SHP77 (cell line): ENCODE measurements at places on chromosomes 3 and 15.

GRCh38 chr15:50828610-50829206 lies 63.2 kb upstream of the SPPL2A start:
- no peak for DNase-seq

GRCh38 chr3:158696618-158697017 lies 24.2 kb upstream of the LXN start:
- DNase-seq = no peak

DNA sequence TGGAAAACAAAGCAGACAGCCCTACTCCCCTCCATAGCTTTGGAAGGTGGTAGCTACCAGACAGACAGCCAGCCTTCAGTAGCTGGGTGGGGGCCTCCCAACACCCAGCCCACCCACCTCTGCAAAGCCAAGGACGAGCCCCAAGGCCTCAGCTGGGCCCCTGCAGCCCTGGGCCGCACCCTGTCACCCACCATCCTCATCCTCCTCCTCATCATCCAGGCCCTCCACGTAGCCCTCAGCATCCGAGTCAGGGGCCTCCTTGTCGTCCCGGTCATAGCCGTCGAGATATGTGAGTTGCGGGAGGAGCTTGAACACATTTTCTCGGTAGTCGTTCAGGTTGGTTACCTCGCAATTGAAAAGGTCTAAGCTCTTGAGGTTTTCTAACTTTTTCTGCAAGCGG lies 36.5 kb downstream of the ANP32A start:
- no peak for DNase-seq

- DNase-seq = peak; percentile 61
Measured at GRCh38 chr15:73305331-73306211, 63.2 kb downstream of the HCN4 start.

DNA sequence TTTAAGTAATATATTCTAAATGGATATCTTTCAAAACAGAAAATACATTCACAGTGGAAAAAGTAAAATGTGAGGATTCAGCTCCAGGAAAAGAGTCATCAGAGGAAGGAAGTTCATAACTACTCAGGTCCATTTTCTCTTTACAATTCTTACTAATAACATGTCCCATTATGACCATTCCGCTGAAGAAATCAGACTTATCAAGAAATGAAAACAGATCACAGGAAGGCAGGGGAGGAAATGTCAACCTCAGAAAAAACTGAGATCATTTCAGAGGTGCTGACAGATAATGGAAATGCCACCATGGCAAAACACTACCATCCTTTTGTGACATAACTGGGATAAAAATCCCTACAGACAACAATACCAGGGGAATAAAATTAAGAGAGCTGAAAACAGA lies 139.5 kb downstream of the MAGI1 start:
- DNase-seq = no peak

GRCh38 chr3:71102111-71102983 lies 481.2 kb downstream of the FOXP1 start:
- no peak for DNase-seq

- no peak for DNase-seq
Measured at GRCh38 chr15:85587707-85588411, 206.9 kb downstream of the KLHL25 start.

- no peak for DNase-seq
Measured at GRCh38 chr3:120113128-120114116, 19.2 kb upstream of the GSK3B start.

DNA sequence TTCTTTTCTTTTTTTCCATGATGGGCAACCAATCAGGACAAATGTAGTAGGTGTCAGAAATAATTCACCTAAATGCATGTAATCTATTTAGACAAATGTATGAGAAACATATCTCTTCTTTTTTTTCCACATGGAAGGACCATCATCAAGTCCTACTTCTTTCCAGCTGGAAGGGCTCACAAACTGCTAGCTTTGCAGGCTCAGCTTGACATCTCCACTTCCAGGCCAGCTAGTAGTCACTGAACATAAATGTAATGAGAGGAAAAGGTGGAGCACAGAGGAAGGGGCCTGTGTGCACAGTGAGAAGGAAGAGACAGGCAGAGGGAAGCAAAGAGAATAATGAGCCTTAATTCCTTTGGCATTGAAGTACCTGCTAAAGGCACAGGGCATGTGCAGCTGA lies 504.9 kb downstream of the MCTP2 start:
- no peak for DNase-seq

DNA sequence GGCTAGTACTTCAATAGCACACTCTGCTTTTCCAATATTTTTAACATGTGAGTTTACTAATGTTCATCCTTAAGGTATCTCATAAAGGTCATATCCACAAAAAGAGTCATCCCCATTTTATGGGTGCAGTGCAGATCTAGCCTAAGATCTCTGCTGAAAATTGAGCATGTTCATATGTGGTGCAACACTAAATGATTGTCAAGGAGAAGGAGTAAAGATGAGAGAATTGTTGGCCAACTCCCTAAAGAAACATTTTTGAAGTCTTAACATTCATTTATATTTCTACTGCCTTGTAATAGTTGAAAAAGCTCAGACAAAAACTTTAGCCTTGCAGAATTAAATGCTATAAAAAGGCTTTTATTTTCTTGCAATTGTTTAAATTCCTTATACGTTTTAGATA lies 1159.6 kb downstream of the TBL1XR1 start:
- DNase-seq = no peak

GRCh38 chr3:46490338-46491084 lies 7.3 kb upstream of the RTP3 start:
- no peak for DNase-seq

DNA sequence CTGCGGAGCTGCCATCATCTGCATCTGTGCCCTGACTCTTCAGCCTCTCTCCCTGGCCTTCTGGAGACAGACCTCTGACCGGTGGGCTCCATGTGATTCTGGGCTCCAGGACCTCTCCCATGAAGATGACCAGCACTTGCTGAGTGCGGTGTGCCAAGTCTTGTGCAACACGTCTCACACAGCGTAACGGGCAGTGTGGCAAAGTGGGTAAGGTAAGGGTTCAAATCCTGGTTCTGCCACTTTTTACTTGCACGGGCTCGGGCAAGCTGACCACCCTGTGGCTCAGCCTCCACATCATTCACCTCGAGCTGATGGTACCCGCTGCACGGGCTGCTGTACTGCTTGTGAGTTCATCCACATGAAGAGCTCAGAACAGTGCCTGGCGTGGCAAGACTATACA lies 6.5 kb upstream of the SYNM start:
- no peak for DNase-seq

- no peak for DNase-seq
Measured at GRCh38 chr15:35040339-35041255, 44.5 kb downstream of the NANOGP8 start.

DNA sequence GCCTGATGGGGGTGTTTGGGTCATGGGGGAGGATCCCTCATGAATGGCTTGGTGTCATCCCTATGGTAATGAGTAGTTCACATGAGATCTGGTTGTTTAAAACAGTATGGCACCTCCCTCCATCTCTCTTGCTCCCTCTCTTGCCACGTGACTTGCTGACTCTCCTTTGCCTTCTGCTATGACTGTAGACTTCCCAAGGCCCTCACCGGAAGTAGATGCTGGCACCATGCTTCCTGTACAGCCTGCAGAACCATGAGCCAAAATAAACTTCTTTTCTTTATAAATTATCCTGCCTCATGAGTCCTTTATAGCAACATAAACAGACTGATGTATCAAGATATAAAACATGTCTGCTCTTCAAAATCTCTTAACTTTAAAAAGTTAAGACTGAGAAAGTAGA lies 96.1 kb downstream of the TFDP2 start:
- DNase-seq = no peak

GRCh38 chr3:133955892-133956291 lies 60.2 kb upstream of the RAB6B start:
- no peak for DNase-seq

GRCh38 chr15:82621970-82622369 lies 25.2 kb downstream of the CPEB1 start:
- DNase-seq = no peak

- no peak for DNase-seq
Measured at GRCh38 chr15:90880381-90881145, 3.7 kb upstream of the FES start.

- no peak for DNase-seq
Measured at GRCh38 chr3:197956626-197956988, 3.4 kb upstream of the LMLN start.

GRCh38 chr15:88376574-88377174 lies 90.5 kb downstream of the MRPL46 start:
- DNase-seq = no peak

DNA sequence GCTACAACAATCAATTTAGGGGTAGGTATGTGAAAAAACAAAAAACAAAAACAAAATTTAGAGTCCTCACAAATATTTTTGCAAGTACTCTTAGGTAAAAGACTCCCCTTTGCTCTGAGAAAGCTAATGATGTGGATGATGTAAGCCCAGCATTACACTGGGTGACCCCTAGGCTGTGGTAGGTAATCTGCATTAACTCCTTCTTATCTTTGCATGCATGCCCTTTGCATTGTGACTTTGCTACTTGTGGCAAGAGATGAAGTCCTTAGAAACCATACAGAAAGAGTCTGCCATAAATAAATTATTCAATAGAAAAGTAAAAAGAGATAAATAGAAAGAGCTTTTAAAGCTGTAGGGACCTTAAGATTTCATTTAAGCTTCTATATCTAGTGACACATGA lies 159.7 kb upstream of the MBNL1 start:
- DNase-seq = no peak

GRCh38 chr15:25810631-25811091 lies 52.5 kb downstream of the ATP10A start:
- DNase-seq = no peak

DNA sequence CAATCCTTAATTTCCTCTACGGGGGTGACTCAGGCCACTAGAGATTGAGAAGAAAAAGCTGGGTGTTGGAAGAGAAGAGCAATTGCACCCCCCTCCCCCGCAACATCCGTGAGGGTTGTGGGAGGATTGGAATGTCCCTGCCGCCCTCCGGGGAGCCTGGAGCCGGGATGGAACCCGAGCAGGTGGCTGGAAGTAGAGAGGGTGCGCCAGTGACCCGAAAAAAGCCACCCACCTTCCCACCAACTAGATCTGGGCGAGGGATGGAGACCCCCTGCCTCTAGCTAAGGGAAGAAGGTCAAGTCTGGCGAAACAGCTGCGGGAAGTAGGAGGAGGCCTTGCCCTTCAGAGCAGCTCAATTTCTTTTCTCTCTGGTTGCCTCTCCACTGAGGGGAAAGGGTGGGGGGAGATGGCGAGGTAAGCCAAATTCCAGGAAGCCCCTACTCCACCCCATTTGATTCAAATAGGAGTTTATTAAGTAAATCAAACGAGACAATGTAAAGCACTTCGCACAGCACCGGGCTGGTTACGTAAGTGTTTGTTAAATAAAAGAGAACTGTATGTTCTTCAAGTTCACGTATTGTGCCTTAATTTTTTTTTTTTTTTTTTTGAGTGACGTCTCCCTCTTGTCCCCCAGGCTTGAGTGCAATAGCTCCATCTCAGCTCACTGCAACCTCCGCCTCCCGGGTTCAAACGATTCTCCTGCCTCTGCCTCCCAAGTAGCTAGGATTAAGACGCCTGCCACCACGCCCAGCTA lies 1.1 kb upstream of the WWTR1 start:
- no peak for DNase-seq

- DNase-seq = peak; percentile 94
Measured at GRCh38 chr15:92839696-92840095, 60.4 kb upstream of the CHD2 start.

DNA sequence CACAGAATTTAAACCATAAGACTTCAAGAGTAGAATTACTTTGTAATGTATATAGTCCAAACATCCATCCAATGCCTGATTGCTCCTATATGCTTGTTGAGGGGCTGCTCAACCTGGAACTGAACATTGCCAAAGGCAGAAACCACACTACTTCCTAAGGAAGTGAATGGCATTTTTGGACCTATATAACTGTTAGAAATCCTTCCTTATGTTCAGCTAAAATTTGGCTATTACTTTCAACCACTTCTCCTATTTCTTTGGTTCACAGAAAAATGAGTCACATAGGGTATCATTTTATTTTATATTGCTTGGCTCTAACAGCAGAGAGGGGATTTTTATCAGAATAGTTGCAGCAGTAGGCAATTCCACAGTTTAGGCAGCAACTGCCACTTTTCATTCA lies 342.1 kb downstream of the SLC9A9 start:
- DNase-seq = no peak

DNA sequence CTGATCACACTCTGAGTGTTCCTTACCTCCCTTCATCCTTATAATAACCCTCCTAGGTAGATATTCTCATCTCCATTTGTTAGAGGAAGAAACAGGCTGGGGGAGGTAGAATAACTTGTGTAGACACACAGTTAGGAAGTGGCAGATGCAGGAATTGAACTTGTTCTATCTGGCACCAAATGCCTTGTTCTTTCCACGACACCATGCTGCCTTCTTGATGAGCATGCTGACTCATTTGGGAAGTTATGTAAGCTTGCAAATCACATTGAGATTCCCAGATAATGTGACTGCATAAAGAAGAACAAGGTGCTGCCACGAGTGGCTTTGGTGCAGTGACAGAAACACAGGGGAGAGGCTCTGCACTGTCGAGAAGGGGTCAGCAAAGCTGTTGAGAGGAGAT lies 27.5 kb upstream of the NDUFB4 start:
- DNase-seq = no peak

GRCh38 chr3:168989396-168989795 lies 674.1 kb downstream of the MECOM start:
- no peak for DNase-seq

GRCh38 chr15:78914027-78914764 lies 30.6 kb downstream of the CTSH start:
- no peak for DNase-seq

- no peak for DNase-seq
Measured at GRCh38 chr3:18469775-18470174, 44.6 kb upstream of the SATB1 start.

GRCh38 chr15:63540449-63540848 lies 36.1 kb downstream of the USP3 start:
- DNase-seq = no peak

GRCh38 chr15:100764778-100765466 lies 114.7 kb upstream of the ALDH1A3 start:
- no peak for DNase-seq

GRCh38 chr15:90871139-90871715 lies 2.8 kb downstream of the FURIN start:
- DNase-seq = peak; percentile 27

- DNase-seq = peak; percentile 17
Measured at GRCh38 chr15:72341361-72341760, 21.4 kb upstream of the CELF6 start.

- DNase-seq = no peak
Measured at GRCh38 chr3:100754563-100755334, 45.5 kb downstream of the TFG start.

GRCh38 chr3:179189759-179190158 lies 41.6 kb downstream of the PIK3CA start:
- DNase-seq = no peak

DNA sequence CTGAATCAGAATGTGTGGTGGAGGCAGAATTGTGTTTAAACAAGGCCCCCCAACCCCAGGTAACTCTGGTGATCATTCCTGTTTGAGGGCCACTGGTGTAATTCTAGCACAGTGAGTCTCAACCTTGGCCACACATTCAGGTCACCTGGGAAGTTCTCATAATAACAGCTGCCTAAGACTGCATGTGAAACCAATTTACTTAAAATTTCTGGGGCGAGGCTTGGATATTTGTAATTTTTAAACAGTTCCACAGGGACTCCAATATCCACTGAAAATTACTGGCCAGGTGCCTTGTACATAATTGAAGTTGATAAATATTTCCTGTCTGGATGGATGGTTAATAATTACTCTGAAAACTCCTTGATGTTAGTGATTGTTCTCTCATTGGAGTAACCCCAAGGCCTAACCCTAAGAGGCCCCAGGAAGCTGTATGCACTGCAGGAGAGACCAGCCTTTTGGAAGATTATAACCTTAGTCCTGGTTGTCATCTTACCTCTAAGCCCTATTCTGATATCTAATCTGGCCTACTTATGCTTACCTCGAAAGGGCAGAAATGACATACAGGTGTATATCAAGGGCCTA lies 25.7 kb upstream of the EPHB1 start:
- DNase-seq = no peak
